Inflammatory macrophage treated with lipopolysaccharide for 4 hours (primary cell): ENCODE measurements at places on chromosomes 2 and 18.
A peak's percentile ranks its signal among the peaks of the same experiment; 100 is the strongest.

GRCh38 chr2:98830571-98831145, 99.7 kb upstream of the MGAT4A start:
- DNase-seq: no peak

- DNase-seq: no peak
Measured at GRCh38 chr2:108579623-108580022, 45.4 kb downstream of the LIMS1 start.

DNA sequence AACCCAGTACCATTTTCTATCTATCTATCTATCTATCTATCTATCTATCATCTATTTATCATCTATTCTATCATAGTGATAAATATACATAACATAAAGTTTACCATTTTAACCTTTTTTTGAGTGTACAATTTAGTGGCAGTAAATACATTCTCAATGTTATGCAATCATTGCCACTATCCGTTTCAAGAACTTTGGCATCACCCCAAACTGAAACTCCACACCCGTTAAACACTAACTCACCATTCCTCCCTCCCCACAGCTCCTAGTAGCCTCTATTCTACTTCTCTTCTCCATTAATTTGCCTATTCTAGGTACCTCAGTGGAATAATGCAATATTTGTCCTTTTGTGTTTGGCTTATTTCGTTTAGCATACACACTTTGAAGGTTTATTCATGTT, 82.5 kb upstream of the KCNE4 start:
- no peak for DNase-seq

GRCh38 chr18:26438980-26439379, 109.4 kb downstream of the KCTD1 start:
- no peak for DNase-seq

DNA sequence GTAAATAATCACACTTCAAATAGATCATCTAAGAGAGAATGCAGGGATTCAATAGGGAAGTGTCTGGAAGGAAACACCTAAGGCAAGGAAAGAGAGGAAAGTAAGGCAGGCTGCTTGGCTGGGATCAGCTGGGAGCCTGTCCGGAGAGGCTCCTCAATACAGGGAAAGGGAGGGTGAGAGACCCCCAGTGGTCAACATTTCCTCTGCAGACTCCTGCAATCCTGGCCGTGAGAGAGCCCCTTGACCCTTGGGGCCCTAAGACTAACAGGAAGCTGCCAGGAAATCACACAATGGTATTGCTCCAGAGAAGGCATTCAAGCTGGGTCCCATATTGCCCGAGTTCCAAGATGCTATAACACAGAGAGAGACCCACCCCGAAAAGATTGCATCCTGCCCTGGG, 549.4 kb downstream of the NYAP2 start:
- DNase-seq: no peak

GRCh38 chr2:55118643-55119083, 68.4 kb upstream of the RTN4 start:
- DNase-seq: no peak

DNA sequence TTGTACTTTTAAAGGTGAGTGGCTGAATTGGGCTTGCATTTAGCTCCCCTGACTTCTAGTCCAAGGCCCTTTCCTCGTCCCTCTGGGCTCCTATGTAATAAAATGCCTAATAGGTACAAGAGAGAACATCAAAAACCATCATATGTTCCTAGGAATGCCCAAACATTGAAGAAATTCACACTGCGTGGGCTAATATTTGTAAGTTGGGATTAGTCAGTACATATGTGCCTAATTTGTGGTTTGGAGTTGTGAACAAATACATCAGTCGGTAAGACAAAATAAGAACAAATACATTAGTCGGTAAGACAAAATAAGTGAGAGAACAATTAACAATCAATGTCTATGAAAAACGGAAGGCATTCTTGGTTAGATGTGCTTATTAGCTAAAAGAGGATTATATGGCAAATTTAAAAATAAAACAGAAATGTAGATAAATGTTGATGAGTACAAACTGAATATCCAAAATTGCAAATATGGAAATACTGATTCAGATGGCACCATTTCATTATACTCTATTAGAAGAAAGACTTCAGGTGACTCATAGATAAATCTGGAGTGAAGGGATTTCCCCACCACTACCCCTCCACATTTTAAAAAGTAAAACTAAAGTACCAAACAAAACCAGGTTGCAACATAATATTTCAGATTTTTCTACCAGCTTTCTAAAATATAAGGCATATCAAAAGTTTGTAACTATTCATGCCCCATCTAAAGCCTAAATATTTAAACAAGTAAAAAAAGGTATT, 325.4 kb downstream of the ZEB2 start:
- DNase-seq: peak; percentile 89

- no peak for DNase-seq
Measured at GRCh38 chr2:25131253-25131566, 37.2 kb downstream of the POMC start.

GRCh38 chr2:200306931-200307723, 634 bp downstream of the SPATS2L start:
- DNase-seq: peak; percentile 55

- DNase-seq: no peak
Measured at GRCh38 chr18:66894851-66895250, 291.0 kb upstream of the CDH19 start.

GRCh38 chr2:55992455-55992854, 68.9 kb upstream of the EFEMP1 start:
- no peak for DNase-seq

DNA sequence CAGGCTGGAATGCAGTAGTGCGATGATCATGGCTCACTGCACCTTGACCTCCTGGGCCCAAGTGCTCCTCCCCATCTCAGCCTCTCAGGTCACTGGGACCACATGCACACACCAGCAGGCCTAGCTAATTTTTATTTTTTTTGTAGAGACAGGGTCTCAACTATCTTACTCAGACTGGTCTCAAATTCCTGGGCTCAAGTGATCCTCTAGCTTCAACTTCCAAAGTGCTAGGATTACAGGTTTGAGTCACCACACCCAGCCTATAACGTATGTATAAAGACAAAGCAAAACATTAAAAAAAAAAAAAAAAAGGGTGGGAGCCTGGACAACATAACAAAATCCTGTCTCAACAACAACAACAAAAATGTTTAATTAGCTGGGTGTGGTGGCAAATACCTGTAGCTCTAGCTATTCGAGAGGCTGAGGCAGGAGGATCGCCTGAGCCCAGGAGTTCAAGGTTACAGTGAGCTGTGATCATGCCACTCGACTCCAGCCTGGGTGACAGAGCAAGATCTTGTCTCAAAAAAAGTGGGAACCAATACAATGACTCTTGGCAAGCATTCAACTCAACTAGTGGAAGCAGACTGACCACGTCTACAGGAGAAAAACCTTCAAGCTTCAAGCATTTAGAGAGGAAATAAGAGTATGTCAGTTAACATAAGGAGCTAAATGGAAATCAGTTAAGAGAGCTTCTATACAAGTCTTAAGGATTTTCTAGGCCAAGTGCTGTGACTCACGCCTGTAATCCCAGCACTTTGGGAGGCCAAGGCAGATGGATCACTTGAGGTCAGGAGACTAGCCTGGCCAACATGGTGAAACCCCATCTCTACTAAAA, 2.6 kb downstream of the GTF3C2 start:
- DNase-seq: peak; percentile 15

- DNase-seq: no peak
Measured at GRCh38 chr2:221874444-221874843, 302.3 kb upstream of the EPHA4 start.

DNA sequence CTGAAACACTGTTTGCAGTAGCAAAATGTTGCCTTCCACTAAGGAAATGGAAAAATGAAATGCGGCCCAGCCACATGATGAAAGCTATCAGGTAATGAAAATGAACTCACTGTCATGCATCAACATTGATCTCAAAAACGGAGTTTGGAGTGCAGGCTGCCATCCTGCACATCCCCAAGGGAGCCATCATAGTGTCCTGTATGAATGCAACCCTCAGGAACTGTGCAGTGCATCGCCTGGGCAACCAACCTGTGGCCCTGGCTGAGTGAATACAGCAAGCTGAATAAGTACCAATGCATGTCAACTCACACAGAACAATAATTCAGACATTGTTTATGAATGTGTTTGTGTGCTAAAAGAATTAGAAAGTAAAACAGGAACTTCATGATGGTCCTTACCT, 23.1 kb upstream of the TXNDC2 start:
- no peak for DNase-seq

- peak; percentile 2 for DNase-seq
Measured at GRCh38 chr2:208297961-208298360, 31.9 kb downstream of the PIKFYVE start.

DNA sequence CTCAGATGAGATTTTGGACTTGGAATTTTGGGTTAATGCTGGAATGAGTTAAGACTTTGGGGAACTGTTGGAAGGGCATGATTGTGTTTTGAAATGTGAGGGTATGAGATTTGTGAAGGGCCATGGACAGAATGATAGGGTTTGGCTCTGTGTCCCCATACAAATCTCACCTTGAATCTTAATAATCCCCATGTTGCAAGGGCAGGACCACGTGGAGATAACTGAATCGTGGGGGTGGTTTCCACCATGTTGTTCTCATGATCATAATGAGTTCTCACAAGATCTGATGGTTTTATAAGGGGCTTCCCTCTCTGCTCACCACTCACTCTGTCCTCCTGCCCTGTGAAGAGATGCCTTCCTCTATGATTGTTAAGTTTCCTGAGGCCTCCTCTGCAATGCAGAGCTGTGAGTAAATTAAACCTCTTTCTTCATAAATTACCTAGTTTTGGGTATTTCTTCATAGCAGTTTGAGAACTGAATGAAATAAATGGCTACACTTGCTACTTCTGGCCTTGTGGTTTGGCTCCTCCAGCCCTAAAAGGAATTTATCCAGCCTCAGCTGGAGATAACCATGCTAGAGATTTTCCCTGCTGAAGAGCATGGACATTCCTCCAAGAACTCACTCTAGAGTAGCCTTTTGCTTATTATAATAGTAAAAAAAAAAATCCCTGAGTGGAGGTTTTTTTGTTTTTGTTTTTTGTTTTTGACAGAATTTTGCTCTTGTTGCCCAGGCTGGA, 144.3 kb upstream of the TFPI start:
- no peak for DNase-seq

DNA sequence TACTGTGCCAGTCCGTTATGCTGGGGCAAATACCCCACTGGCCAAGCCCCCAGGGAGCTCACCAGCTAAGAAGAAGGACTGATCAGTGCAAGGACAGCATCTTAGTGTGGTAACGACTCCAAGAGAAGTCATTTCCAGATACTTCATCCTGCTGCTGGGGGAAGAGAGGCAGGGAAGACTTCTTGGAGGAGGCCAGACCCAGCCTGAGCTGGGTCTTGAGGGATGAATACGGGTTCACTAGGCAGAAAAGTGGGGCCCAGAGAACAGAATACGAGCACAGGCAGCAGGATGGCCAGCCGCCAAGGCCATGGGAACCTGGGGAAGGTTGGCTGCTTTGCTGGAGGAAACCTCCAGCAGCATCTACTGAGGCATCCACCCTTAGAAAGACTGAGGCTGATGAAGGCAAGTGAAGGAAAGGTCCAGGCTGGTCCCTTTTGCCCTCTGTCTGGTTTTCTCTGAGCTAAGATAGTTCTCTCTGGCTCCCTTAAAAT, 84.1 kb downstream of the GLI2 start:
- DNase-seq: no peak

DNA sequence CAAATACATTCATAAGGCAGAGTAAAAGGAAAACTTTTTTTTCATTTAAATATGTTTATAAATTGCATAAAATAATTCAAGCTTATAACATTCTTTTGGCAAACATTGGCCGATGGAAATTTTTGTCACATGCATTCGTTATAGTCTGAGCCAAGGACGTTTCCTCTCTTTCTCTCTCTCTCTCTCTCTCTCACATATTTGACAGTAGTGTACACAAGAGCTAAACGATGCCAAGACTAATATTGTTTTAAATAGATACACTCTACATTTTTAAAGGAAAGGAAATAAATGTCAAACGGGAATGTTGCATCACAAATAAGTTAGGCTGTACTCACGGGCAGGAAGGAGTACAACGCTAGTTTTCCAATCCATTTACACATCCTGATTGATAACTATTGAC, 251.1 kb upstream of the SMIM21 start:
- no peak for DNase-seq

DNA sequence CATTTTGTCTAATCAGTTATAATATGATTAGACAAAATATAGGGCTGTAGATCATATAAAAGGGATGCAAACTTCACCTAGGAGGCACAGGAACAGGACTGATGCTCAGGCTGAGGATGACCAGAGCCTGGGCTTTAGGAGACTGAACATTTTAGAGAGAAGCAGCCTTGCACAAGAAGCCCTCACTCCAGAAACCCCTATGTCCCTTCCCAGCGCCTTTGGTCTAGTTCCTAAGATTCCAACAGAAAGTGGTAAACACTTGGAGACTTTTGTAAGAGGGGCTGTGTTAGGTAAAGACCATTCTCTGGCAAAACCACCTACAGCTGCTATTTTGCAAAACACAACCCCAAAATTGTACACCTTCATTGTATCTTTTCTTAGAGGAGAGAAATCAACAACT, 33.2 kb downstream of the GPATCH11 start:
- DNase-seq: no peak

GRCh38 chr18:37578886-37579513, 13.4 kb upstream of the CELF4 start:
- DNase-seq: no peak

DNA sequence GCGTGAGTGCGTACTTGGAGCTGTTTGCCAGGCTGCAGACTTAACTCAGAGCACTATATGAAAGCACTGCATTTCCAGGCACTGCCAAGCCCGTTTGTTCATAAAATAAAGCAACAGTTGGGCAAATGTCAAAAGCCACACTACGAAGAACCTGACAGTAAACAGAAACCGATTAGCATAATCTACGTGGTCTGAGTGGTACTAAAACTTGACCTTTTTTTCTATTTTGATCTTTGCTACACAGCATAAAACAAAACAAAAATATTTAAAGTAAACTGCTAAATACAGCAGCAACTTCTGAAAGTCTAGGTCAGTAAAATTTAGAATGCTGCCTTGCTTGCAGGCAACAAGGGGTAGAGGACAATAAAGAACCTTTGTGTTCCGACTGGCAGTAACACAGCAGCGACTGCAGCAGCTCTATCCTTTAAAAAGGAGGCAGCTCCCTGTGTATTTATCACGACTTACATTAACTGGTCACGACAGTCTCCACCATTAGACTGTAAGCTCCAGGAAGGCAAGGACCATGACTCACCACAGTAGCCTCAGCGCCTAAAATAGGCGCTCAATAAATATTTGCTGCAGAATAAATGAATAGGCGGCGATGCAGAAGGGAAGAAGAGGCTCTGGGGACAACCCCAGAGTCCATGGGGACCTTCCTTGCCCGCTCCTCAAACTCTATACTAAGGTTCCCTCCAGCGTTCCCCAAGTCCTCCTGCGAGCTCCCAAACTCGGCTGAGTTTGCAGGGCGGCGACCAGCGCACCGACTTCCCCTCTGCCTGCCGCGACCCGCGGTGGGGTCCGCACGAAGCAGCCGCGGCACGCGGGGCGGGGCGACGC, 902 bp downstream of the SS18 start:
- DNase-seq: peak; percentile 36
